ENCODE measurements at places on chromosomes 1 and 21. TPM values are rescaled to one million over a fixed set of nuclear protein-coding genes. Genes with fewer than 3 reads are reported as not detected.

The C1orf116 gene
- total RNA-seq: not detected

GRCh38 chr1:212916481-212917133 is 33.7 kb upstream of the VASH2 start:
- no peak for DNase-seq

GRCh38 chr1:153348511-153349362 is at the start of gene PGLYRP4:
PGLYRP4 (minus strand) TSS chr1:153348841; CDS start chr1:153347932, 909 bp downstream.
- DNase-seq: no peak

DNA sequence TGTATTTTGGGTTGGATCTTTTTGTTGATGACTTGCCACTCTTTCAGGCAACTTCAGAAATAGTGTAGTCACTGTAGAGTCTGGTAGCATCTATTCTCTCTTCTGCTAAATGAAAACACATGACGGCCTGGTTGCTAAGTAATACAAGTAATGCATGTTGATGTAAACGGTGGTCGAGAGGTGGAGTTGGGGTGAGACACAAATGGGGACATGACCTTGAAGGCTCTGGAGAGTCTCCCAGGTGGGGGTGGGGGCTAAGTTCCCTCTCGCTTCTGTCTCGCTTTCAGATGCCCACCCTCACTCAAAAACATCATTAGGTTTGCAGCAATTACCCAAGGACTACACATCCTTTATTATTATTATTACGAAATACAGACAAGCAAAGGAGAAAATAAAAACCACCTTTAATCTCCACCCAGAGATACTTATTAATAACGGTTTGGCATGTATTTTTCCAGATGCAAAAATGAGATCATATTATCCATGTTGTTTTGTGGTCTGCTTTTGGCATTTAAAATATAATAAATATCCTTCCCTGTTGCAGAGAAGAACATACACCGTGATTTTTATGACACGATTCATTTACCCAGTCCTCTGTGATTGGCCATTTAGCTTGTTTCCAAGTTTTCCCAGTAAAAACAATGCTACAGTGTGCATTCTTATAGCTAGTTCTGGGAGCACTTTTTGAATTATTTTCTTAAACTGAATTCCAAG is 138.1 kb downstream of the MIS18A start:
- DNase-seq: no peak

The RGS8 gene
- total RNA-seq: not detected

- DNase-seq: no peak
These were observed 38.2 kb downstream of the CD46 start for GRCh38 chr1:207789792-207790787.

GRCh38 chr1:21322681-21323016 is 32.4 kb upstream of the ECE1 start:
- no peak for DNase-seq

DNA sequence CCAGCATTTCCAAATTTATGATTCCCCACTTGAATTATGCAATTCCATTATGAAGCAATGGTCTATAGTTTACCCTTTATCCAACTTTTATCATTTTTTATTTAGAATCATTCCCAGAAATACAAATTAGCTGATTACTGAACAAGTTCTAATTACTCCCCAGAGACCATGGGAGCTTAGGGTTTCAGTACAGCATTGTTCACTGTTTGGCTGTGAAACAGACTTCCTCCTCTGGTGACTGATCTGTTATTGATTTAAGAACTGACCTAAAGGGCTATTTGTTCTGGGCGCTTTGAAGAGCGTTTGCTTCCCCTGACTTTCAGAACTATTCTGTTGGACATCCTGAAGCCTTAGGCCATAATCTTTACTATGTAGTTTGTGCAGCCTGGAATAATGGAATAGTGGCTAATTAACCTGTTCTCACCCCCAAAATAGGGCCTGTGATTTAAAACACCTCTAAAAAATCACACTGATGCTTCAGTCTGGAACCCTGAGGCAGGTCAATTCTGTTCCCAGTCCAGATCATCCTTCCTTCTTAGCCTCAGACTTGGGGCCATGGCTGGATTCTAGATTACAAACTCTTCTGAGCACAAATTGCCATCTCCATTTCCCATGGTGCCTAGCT is 58.7 kb downstream of the ALG14 start:
- DNase-seq: no peak

The ESRRG gene
- total RNA-seq: 1.3 TPM

The YIPF1 gene
- 18.3 TPM for total RNA-seq

The PIGP gene
- 29.3 TPM for total RNA-seq

GRCh38 chr1:245999697-246000637 is 507.1 kb downstream of the SMYD3 start:
- DNase-seq: no peak

DNA sequence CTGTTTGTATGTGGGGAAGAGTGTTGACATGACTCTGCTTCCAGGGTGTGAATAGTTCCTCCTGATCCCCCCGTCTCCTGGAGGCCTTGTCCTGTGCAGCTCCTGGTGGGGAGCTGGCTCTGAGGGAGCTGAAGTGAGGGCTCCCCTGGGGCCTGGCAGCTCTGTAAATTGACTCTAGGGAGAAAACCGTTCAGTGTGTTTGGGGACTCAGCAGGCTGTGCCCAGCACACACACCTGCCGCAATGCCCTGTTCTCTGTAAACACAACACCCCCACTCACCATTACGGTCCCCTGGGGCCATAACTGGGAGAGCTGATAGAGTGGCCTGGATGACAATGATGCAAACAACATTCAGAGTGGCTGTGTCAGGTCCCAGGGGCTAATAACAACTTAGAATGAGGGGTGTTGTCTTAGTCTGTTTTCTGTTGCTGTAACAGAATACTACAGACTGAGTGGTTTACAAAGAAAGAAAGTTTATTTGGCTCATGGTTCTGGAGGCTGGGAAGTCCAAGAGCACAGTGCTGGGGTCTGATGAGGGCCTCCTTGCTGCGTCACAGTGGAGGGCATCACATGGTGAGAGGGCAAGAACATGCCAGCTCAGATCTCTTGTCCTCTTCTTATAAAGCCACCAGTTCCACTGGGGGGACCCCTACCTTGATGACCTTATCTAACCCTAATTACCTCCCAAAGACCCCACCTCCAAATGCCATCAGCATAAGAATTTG is 15.3 kb downstream of the ADORA1 start:
- DNase-seq: no peak

The SPOCD1 gene
- total RNA-seq: 0.57 TPM

DNA sequence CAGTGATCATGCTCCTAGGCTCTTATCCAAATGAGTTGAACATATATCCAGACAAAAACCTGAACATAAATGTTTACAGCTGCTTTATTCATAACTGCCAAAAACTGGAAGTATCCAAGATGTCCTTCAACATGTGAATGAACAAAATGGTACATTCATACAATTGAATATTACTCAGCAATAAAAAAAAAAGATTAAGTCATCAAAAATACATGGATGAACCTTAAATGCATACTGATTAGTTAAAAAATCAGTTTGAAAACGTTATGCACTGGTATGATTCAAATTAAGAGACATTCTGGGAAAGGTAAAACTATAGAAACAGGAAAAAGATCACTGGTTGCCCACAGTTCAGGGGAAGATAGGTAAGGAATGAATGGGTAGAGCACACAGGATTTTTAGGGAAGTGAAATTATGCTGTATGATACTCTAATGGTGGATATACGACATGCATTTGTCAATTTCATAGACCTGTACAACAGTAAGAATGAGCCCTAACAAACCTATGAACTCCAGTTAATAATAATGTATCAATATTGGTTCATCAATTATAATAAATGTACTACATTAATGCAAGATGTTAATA is 3.1 kb downstream of the LRRC40 start:
- no peak for DNase-seq

The MRPL55 gene
- 43.3 TPM for total RNA-seq

DNA sequence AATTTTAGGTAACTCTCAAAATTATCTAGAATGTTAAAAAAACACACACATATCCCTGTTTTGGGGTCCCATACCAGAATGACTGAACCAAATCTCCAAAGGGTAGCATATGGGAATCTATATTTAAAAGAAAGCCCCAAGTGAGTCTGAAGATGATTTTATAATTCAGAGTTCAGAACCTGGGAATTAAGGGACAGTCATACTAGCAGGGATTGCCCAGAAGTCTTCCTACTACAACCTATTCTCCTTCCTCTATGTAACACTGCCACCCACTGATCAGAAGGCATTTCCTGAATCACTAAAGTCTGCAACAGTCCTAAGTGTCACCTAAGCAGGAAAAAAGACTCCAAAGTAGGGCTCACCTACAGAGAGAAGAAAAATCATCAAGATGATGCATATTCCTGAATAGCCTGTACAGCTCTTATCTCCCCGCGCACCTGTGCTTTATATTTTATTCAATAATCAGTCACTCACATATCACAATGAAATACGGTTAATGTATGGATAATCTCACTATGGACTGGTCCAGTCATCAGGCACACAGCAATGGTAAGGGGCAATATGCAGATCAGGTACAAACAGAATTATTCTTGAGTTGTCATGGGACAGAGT is 4.9 kb downstream of the RGS1 start:
- no peak for DNase-seq

GRCh38 chr21:26832546-26832945 is 12.7 kb downstream of the ADAMTS1 start:
- DNase-seq: no peak

The PSEN2 gene
- 37.0 TPM for total RNA-seq

- no peak for DNase-seq
These were observed 85.3 kb downstream of the GLIS1 start for GRCh38 chr1:53653631-53654030.

- DNase-seq: no peak
These were observed 38.0 kb downstream of the NFIA start for GRCh38 chr1:61120246-61120840.

- no peak for DNase-seq
These were observed 42.9 kb downstream of the CAMK2N1 start for GRCh38 chr1:20442920-20443625.

GRCh38 chr1:36125129-36125991 is at the start of gene COL8A2:
COL8A2 (minus strand) TSS chr1:36125222; CDS start chr1:36100242, 24,980 bp downstream.
- DNase-seq: peak; percentile 69

- DNase-seq: peak; percentile 79
These were observed 13.6 kb upstream of the FAM110D start for GRCh38 chr1:26145041-26145959.

The A3GALT2 gene
- not detected for total RNA-seq

The TDRD10 gene
- total RNA-seq: 7.3 TPM

The SAMSN1 gene
- 2.1 TPM for total RNA-seq

- no peak for DNase-seq
These were observed 63.7 kb upstream of the IGSF21 start for GRCh38 chr1:18043871-18044270.

DNA sequence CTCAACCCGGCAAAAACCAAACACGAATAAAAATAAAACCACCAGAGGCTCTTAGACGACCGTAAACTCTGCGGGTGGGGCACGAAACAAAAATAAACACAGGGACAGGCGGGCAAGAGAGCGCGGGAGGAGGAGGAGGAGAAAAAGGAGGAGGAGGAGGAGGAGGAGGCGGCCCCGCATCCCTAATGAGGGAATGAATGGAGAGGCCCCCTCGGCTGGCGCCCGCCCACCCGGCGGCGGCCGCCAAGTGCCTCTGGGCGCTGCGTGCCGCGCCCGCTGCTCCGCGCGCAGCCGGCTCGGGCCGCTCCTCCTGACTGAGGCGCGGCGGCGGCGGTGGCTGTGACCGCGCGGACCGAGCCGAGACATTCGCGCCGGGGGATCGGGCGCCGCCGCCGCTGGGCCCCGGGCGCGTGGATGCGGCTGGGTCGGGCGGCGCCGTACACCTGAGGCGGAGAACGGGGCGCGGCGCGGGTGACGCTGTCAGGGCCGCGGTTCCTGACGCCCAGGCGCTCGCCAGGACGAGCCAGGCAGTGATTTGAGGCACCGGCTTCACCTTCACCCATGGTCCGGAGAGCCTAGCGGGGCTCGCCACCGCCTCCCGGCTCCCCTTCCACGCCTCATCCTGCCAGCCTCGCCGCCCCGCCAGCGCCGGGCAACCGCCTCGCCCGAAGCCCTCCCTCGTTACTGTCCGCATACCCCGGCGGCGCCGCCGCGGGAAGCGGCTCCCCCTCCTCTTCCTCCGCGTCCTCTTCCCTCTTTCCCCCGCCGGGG is at the start of gene MARK1:
MARK1 (plus strand) TSS at position 229 of the 771 bp plus-strand sequence. CDS start 687 bp downstream, outside the sequence.
- peak; percentile 50 for DNase-seq

The CYP4A22 gene
- not detected for total RNA-seq

The CYP4Z1 gene
- not detected for total RNA-seq

The CD1E gene
- total RNA-seq: not detected

The NTMT2 gene
- total RNA-seq: not detected

GRCh38 chr1:205069371-205070125 is 14.7 kb downstream of the TMEM81 start:
- DNase-seq: no peak

The LCE6A gene
- not detected for total RNA-seq

The KIF14 gene
- not detected for total RNA-seq

- DNase-seq: peak; percentile 41
These were observed 135.7 kb upstream of the ZNF648 start for GRCh38 chr1:182196897-182197870.

DNA sequence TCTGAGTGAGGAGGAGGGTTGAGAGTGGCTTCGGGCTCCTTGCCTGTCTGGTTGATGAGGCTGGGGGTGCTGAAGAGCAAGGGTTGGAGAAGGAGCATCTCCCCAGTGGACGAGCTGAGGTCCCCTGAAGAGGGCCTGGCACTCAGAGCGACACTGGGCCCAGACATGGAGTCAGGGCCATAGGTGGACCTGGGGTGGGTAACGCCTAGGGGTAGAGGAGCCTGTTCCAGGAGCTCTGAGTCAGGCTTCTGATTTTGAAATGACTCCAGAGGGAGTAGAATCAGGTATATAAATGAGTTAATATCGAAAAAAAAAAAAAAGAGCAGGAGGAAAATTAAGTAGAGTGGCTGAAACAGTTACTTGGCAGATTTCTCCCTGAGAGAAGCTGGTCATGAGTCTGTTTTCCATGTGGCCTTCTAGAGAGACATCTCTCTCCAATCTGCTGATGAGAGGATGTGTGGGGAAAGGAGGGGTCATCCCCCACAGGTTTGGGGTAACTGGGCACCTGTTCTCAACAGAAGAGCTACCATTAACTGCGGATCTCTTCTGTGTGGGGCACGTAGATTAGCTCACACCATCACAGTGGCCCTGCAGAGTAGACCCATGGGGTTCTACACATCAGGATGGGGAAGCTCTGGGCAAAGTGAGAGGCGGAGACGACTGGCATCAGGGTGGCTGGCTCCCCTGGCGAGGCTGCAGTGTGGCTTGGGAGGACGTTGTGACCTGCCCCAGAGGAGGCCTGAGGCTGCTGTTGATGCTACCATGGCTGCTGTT is 115.5 kb downstream of the DHRS3 start:
- DNase-seq: no peak

DNA sequence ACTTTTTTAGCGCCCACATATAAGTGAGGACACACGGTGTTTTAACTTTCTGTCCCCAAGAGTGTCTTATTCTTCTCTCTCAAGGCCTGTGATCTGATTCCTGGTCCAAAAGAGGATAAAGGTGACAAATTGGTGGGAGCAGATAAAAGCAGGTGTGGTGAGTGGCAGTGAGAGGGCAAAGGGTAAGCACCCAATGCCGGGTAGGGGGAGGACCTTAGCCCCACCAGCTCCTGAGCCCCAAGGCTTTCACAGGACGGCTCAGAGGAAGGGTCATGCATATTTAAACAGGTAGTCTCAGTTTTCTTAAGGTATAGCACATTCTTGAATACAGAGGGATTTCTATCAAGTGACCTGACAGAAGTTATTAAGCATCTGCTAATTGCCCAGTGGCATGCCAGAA is 19.6 kb downstream of the LBR start:
- DNase-seq: no peak
